Activated B cell treated with CpG ODN at 0.5 μM for 24 hours (primary cell): ENCODE measurements at places on chromosomes 5 and 9. TPM values are rescaled to one million over a fixed set of nuclear protein-coding genes. Genes with fewer than 3 reads are reported as not detected.

DNA sequence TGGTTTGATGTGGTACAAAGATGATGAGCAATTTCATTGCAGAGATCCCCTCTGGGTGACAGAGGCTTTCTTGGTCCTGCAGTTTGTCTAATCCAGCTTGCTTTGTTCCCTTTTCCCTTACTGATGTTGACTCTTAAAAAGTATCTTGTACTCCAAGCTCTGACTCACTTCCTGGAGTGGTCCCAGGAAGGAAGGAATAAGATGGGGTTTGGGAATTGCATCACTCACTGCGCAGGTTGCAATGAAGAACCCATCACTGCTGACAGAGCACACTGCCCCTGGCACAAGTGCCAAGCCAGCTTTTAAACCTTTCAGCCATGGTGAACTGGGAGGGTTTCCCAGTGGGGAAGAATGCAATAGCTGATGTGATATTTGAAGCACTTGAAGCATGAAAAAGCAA is 662.2 kb upstream of the CTNND2 start:
- no peak for DNase-seq

DNA sequence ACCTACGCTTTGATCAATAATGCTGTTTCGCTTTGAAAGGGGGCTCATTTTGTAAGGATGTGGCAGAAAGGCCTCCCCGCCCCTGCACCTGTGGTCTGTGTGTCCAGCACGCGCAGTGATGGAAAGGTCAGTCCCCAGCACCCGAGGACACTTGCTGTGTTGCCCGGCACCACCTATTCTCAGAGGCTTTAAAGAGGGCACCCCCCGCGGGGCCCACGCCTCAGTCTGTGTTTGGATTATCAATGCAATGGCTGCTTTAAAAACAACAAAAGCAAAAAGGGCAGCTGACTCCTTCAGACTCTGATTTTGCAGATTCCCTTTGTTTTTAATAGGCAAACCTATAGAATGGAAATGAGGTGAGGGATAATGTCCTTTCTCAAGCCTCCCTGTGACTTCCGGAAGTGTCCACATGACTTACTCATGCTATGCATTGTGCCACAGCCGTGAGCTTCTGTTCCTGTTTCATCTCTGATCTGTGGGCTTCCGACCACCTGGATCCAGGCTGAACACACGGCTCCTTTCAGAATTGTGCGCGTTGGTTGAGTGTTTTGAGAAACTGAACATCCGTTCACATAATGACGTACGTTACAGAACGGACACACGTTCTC is 416.2 kb downstream of the IRX2 start:
- DNase-seq, result no peak

DNA sequence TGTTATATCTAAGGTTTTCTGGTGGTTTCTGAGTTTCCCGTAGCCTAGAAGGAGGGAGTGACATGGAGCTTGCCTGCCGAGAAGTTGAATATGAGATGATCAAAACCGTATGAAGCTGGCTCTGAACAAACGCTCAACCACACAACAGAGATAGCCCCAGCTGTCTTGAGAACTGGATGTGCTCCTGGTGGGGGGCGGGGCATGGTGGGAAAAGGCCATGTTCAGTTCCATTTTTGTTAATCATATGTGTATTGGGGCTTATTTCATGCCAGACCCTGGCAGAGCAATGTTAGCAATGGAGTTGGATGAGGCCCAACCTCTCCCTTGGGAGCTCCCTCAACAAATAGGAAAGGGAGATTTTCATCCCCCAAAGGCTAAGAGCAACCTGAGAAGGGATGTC is 4.8 kb downstream of the CCL19 start:
- no peak for DNase-seq

DNA sequence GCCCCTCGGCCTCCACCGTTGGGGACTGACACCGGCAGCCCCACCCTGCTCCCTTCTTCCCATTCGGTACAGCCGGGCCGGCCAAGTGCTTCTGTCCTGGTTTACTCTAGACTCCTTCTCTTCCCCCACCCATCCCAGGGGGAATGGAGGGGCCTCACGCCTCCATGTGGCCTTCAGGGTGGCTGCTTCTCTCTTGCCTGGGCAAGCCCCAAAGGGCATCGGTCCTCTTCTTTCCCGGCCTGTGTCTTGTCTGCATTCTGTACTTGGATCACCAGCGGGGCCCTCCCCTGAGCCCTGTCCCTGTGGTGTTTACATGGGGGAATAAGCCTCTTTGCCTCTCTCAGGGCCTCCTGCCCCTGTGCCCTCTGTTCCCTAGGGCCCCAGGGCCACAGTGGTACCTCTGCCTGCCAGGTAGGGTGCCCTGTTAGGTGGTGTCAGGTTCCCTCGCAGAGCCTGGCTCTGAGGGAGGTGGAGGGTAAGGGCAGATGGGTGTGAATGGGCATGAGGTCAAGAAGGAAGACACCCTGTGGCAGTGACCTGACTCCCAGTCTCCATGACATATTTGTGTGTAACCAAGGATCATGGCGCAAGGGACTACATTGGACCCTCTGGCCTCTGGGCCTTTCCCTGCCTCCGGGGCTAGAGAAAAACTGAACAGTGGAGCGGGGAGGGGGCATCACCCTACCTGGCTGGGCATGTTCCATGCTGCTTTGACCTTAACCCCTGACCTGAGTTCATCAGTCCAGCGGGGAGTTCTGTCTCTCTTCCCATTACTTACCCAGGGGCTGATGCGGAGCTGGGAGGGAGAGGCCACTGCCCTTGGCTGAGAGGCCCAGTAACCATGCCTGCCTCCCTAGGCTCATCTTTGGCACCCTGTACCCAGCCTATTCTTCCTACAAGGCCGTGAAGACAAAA is 1.6 kb downstream of the REEP2 start:
- DNase-seq, result no peak

GRCh38 chr5:156414391-156414790 is 87.4 kb downstream of the SGCD start:
- no peak for DNase-seq

DNA sequence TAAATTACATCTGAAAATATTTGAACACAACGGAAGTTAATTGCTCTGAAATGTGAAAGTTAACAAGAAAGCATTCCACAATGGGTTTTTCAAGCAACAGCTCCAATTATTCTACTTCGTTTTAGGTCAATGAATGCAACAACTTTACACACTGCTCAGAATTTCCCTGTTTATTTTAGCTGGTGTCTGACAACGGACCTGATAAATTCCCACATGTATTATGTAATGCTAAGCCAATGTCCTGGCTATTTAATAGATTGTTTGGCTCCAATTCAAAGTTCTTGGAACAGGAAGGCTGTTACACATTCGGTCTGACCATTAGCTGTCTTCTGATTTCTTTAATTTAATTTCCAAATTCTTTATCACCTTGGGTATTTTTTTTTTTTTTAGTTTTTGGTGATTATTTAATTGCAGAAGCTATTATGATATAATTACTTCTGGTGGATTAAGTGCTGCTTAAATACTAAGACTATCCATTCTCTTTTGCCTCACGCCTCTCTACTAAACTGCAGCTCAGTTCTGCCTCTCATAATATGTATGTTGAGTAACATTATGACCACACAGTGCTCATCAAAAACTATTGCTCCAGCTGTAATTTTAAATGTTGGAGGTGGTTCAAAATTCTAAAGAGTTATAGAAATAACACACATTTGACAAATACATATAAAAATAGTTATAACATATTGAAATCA is 57.9 kb downstream of the MEF2C start:
- no peak for DNase-seq

GRCh38 chr9:126413391-126414068 is 86.9 kb downstream of the MVB12B start:
- no peak for DNase-seq

DNA sequence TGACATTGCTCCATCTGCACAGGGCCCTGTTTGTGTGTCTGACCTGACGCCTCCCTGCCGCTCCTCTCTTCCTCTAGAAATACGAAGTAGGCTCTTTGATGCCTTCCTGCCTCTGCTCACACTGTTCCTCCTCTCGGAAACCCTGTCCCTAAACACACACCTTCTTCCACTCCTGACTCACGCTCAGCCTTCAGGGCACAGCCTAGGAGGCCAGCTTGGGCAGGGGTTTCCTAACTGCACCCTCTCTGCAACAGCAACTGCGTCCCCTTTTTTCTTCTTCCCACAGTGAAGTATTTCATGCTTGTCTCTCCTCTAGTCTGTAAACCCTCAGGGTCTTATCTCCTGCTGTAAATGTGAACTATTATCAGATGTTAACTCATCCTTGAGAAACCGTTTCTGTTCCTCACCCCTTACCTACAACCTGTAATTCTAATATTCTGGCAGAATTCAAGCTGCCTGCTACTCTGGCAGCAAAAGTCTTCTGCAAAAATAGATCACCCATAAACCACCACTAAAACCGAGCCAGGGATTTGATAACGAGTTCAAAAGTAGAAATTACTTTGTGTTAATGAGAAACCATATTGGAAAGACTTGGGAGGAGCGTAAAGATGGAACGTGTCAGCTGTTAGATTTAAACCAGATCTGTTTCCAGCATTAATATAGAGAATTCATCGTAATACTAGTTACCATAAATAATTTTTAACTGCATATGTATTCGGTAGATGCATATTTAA is 100.2 kb downstream of the DAPK1 start:
- no peak for DNase-seq

GRCh38 chr9:90095682-90096081 is 490.9 kb downstream of the GADD45G start:
- DNase-seq, result no peak

DNA sequence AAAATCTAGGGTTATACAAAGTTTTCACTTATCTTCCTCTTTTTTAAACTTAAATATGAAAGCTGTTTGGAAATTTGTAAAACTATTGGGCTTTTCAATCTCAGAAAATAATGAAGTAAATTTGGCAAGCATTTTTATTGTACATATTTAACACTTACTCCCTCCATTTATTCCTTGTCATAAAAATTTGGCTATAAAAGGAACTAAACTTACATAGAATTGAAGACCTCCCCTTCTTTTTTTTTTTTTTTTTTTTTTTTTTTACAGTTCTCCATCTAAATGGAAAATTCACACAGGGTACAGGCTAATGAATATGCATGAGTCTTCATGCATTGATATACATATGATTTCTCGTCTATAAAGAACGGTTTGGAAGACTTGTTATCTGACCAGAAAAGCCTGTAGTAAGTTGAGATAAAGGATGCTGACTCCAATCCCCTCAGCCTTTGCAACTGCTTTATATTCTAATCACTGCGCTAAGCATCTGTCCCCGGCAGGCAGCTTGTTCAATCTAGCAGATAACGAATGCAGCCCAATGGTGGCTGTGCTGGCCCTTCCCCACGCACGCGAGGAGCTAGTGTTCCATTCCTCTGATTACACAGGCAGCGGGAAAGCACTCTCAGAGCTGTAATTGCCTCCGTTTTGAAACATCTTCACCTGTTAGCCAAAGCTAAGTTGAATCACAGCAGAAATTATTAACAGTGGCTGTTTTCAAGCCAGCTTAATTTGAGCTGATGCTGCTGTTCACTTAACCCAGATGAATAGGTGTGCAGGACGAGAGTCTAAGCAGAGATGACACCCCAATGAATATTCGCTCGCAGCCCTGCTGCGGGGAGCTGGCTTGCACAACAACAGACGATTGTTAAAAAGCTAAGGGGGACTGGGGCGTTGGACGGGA is 453.8 kb upstream of the ZNF608 start:
- no peak for DNase-seq

- no peak for DNase-seq
These were observed 73.8 kb downstream of the MAPKAP1 start for GRCh38 chr9:125633116-125633745.

DNA sequence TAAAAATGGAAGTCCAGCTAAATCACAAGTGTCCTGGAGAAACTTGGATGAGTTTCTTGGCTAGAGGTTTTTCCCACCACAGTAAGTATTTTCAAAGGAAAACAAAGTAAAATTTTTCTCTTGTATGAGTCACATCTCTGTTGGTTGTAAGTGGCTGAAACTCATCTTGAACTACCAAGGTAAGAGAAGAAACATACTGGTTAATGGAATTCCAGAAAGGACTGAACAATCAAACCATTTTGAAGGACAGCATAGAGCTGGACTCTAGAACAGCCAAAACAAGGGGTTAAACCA is 102.8 kb upstream of the CDKN2B start:
- DNase-seq, result no peak

DNA sequence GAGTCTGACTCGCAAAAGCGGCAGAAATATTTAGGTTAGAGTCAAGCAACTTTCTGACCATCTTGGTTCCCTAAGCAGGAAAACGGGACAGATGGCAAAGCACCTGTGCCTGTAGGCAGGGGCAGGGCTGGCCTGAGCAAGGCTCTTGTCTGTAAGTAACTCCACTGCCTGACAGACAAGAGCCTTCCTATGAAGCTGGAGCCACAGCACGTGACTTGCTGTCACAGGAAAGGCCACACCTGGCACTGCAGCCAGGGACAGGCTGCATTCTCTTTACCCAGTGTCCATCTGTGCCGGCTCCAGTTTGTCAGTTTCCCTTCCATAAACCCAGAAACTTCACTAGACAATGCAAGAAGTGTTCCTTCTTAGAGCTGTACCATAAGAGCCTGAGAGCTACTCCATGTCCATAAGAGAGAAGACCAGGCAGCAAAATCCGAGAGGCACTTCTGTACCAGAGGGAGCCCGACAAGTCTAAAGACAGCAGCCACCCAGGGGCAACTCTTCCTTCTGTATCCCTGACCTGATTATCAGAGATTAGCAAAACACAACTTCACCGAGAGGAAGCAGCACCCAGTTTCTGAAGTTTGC is 78.1 kb downstream of the GPR21 start:
- no peak for DNase-seq

GRCh38 chr5:176427971-176428370 is 11.6 kb upstream of the CLTB start:
- DNase-seq, result no peak

DNA sequence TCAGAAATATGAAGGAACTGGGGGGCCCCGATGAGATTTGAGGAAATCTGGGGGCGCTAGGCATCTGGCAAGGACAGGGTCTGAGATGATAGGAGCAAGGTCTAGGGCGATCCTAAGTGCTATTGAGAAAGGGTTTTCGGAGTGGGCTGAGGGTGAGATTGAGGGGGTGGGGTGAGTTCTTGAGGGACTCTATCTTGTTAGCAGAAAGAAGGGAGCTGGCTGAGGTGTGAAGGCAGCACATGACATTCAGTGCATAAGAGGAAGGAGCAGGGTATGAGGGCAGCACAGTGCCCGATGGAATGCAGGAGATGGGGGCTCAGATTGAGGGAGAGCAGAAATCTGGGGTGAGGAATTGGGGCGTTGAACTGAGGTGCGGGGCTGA is 640 bp downstream of the TRIM32 start:
- no peak for DNase-seq

GRCh38 chr9:129866394-129867135 is 31.3 kb downstream of the USP20 start:
- DNase-seq, result no peak

GRCh38 chr5:68381060-68381459 is 165.5 kb downstream of the PIK3R1 start:
- DNase-seq, result no peak

The CD180 gene
- 32.6 and 35.7 TPM in 2 replicates for total RNA-seq

The TAF11L3 gene
- total RNA-seq, result not detected in 2 replicates

The GPR151 gene
- not detected in 2 replicates for total RNA-seq

The LRRTM2 gene
- total RNA-seq, result 0.07 and 0.29 TPM in 2 replicates

The SPATA31D4 gene
- total RNA-seq, result not detected in 2 replicates

The ARL10 gene
- total RNA-seq, result 10.9 and 14.3 TPM in 2 replicates
